Stimulated activated CD4-positive, alpha-beta T cell treated with anti-CD3 and anti-CD28 coated beads, Interleukin-4, amount 100 ng/mL, for 1 hour (primary cell): ENCODE measurements at places on chromosomes 6 and 20.

- no peak for DNase-seq
Measured at GRCh38 chr20:47231382-47232039, 125.0 kb downstream of the ZMYND8 start.

DNA sequence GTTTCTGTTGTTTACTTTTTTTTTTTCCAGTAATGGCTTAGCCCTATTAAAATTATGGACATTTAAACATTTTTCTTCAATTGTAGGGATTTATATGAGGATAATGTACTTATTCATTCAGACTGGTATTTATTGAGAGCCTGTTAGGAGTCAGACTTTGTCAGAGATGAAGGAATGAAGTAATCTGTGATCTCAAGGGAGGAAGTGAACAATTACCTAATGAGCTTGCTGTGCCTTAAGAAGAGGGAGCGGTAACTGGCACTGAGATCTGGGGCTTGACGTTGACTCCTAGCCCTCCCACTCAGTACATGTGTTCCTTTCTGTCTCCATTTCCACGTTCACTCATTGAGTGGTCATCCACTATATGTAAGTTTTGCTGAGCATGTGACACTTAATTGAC lies 12.6 kb downstream of the AFDN start:
- no peak for DNase-seq

- no peak for DNase-seq
Measured at GRCh38 chr20:37457921-37458320, 63.1 kb upstream of the NNAT start.

DNA sequence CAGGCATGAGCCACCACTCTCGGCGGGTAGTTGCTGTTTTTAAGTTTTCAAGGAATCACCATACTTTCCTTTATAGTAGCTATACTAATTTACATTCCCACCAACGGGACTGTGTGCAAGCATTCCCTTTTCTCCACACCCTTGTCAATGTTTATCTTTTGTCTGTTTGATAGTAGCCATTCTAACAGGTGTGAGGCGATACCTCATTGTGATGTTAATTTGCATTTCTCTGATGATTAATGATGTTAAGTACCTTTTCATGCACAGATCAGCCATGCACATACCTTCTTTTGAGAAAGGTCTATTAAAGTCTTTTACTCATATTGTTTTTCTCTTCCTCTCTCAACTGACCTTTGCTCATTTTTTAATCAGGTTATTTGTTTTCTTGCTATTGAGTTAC lies 43.0 kb upstream of the CCND3 start:
- no peak for DNase-seq

DNA sequence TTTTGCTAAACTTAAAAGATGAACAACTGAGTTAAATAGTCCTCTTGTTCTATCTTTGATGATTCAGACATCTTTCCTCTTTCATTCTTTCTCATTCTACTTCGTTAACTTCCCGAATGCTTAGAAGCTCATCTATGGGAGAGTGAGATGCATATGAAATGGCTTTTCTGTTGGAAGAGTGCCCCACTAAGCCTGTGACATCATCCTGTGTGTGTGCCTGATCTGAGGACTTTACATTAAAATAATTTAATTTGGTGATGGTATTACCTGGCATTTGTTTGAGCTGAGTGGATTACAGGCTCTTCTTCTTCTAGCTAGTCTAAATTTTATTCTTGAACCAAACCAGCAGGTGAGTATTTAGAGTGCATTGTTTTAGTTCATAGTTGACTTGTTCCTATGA lies 626.5 kb downstream of the QKI start:
- no peak for DNase-seq

DNA sequence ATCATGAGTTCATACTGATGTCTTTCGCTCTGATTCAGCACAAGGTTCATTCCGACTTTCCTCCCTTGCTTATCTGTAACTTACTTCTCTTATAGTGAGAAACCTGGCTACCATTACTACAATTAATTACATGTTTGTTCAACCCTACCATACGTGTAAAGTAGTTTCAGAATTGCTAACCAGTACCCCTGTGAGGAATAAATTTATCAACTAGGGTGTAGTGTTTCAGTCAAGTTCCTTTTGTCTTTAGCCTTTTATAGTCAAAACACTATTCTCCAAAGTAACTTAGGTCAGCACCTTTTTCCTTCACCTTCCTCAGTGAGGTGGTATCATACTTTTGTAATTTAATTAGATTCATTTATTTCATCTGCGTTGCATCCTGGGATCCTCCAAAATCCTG lies 64.9 kb downstream of the MAP3K4 start:
- DNase-seq, result no peak

- DNase-seq, result no peak
Measured at GRCh38 chr6:146962329-146962728, 241.9 kb upstream of the STXBP5 start.

GRCh38 chr6:152746172-152746553 lies 4.4 kb upstream of the VIP start:
- DNase-seq, result no peak

- no peak for DNase-seq
Measured at GRCh38 chr20:2135013-2135412, 33.4 kb downstream of the STK35 start.

- DNase-seq, result no peak
Measured at GRCh38 chr20:10217721-10218410, 764 bp upstream of the SNAP25 start.

- DNase-seq, result peak; percentile 84
Measured at GRCh38 chr6:1524040-1524480, 85.7 kb upstream of the FOXC1 start.

DNA sequence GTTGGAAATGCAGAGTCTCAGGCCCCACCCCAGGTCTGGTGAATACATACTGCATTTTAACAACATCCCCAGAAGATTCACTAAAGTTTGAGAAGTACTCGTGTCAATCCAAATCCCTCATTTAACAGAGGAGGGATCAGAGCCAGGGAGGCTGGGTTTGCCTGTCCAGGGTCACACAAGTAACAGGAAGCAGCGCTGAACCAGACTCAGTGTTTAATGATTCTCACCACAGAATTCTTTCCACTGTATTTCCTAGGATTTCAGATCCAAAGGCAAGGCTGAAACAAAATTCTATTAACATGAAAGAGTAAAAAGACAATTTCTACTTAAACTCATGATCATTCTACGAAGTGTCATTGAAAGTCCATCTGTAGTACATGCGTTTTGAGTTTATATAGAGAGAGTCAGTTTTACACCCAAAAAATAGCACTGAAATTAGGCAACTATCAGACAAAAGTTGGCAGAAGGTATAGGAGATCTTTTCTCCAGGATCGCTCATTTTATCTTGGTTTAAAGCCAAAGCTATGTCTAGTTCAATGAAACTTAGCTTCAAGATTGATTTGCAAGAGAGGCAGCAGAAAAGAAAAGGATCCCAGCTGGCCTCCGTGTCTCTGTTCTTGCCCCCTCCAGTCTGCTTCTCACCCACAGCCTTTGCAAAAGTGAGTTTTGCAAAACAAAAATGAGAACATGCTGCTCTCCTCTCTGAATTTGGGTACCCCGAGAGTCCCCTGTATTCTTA lies 6.0 kb upstream of the AGPAT4 start:
- no peak for DNase-seq

- peak; percentile 76 for DNase-seq
Measured at GRCh38 chr6:26520850-26521599, 17.1 kb upstream of the HMGN4 start.

DNA sequence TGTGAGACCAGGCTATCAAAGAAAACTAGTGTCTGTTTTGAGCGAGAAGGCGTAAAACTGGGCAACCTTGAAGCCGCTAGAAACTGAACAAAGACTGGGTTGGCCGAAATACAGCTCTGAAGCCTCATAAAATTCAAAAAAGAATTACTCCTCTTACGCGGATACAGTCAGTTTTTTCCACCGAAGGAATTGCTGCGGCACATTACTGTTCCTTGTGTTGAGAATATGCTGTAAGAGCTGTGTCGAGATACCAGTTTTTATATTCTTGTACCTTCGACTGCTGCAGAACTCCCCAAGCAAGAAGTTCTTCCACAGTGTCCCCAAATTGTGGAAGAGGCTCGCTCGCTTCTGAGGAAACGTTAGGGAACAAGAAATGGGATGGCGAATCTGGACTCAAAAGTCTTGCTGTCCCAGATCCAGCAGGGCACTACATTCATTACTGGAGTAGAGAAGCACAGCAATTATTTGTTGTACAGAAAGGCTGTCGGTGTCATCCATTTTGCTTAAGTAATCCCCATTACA lies 523 bp upstream of the COX7A2 start:
- no peak for DNase-seq

DNA sequence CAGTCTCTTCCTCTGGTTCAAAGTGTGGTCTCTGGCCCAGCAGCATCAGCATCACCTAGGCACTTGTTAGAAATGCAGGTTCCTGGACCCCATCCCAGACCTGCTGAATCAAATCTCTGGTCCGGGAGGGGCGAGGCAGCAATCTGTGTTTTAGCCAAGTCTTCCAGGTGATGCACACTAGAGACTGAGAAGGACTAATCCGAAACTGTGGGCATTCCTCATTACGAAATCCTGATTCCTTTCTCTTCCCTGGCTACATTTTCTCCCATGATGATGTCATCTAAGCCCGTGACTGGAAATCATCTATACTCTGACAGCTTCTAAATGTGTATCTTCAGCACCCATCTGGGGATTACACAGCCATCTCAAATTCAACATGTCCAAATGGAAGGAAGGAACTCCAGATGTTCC lies 39.7 kb upstream of the PRND start:
- DNase-seq, result no peak

DNA sequence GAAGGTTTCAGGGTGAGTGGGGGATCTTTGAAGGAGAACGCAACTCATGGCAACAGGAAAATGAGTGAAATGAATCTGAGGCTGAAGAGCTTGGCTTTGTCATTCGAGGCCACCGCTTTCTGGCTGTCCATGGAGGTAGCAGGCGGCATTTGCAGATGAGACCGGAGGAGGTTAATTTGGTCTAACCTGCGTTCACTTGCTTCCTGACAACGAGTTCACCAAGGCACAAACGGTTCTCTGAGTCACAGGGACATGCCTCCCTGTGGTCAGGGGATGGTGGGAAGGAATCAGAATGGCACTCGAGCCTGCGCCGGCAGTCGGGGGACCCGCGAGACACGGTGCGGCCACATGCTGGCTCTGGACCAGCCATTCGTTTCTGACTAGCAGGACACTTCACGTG lies 75.0 kb downstream of the IRF4 start:
- DNase-seq, result no peak

GRCh38 chr6:20640181-20640580 lies 105.9 kb downstream of the CDKAL1 start:
- DNase-seq, result no peak

DNA sequence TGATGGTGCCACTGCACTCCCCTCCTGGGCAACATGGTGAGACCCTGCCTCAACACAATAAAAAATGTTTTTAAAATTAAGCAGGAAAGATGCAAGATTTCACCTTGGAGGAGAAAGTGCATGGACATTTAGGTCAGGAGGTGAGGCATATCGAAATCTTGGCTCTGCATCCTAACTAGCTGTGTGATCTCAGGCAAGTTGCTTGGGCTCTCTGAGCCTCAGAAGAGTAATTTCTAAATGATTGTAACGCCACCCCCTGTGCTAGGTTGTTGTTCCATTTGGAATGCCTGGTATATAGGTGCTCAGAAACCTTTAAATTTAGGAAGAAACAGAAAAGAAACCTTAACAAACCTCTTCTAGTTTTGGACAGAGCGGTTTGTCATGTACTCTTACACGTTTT lies 35.9 kb upstream of the C20orf144 start:
- no peak for DNase-seq

GRCh38 chr20:5793916-5794315 lies 43.7 kb downstream of the SHLD1 start:
- no peak for DNase-seq

DNA sequence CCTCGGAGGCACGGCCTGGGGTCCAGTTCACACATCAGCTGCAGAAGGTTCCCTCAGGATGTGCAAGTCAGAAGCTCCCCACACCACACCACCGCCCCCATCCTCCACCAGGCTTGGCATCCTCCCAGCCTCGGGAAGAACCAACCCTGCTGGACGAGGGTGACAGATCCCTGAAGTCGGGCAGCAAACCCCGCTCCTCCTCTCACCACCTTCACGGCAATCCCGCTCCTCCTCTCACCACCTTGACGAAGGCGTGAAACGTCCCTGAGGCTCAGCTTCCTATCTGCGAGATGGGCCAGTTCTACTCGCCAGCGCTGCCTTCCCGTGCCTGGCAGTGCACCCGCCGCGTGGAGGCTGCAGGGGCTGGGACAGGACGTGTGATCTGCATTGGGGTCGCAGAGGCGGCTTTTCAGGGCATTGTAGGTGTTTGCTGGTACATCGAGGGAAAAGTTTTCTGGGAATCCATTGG lies 327.0 kb downstream of the TAF4 start:
- DNase-seq, result no peak

DNA sequence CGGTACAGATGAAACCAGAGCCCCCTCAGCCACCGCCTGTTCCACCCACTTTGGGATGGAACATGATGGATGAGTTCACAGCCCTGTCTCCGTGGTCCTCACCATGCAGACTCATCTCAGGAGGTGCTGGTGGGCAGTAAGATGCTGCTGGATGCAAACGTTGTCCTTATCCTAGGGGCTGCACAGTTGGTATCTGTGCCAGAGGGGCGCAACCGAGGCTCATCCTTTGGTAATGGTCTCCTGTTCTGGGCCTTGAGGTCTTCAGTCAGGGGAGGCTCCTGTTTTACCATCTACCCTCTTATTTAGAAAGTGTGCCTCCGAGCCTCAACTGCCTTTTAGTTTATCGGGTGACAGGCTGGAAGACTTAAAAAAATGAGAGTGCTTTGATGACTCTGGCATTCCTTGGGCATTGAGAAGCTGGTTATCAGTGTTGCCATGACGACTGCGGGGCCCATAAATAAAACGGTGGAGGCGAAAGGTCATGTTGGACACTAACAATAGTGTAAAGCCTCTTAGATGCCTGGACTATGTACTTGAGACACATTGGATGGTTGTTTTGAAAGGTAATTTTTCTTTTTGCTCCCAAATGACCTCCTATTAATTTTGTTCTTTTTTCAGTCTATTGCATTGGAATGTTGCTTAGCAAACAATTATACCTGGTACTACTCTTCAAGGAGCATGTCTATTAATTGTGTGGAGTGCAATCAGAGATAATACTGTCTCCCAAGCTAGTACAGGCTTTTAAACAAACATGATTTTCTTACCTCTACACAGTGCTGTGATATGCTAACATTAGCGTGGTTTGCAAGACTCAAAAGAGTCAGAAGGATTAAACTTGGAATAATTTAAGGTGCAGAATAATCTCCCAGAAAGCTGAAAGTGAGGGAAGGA lies 74.2 kb upstream of the DSP start:
- DNase-seq, result no peak

GRCh38 chr20:45819466-45819865 lies 7.0 kb downstream of the UBE2C start:
- no peak for DNase-seq

DNA sequence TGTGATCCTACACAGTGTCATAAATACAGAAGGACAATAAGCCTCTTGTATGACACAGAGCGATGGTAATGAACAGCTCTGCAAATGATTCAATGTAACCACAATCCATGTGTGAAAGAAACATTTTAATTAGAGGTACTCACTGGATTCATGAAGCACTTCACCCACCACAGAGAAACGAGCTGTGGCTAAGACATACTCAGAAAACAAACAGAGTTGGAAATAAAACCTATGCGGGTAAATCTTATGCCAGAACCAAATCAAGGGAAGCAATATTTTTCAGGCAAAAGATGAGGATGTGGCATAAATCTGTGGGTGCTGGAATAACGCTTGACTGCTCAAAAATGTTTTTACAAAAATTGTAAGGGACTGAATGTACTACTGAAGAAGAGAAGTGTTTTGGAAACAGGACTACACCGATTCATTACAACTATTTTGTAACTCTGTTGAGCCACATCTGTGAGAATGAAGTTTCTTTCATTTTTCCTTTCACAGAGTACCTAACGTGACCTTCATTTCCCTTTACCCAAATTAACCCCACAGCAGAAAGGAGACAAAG lies 112.1 kb downstream of the WDR27 start:
- no peak for DNase-seq

GRCh38 chr20:10412591-10413408 lies 21.2 kb downstream of the MKKS start:
- DNase-seq, result no peak
